ENCODE measurements at places on chromosomes 4 and X.
A peak's percentile ranks its signal among the peaks of the same experiment; 100 is the strongest.

DNA sequence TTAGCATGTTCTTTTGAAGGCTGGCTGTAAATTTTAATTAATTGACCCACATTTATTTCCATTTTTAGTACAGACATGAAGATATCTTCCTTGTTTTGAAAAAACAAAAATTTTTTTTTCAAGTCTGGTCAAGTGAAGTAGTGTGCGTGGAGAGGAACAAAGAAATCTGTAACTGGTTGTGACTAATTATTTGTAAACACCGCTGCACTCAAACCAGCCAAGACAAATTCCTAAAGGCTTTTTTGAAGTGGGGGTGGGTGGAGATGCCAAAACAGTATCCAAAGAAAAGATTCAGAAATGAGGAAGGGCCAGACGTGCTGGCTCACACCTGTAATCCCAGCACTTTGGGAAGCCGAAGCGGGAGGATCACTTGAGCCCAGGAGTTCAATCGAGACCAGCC lies 88.3 kb downstream of the SHROOM2 start:
- DNase-seq, result no peak

DNA sequence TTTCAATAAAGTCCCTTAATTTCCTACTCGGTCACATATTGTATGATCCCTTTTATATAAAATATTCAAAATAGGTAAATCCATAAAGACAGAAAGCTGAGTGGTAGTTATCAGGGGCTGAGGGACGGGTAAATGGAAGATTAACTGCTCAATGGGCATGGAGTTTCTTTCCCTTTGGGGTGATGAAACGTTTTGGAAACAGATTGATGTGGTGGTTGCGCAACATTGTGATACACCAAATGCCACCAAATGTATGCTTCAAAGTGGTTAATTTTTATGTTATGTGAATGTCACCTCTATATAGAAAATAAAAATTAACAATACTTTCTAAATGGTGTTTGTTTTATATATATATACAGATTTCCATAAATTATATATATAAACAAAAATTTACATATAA lies 15.0 kb upstream of the MAOB start:
- no peak for DNase-seq

- DNase-seq, result no peak
These were observed 66.0 kb downstream of the RHOH start for GRCh38 chr4:40262861-40263260.

- DNase-seq, result no peak
These were observed 35.2 kb downstream of the EGF start for GRCh38 chr4:109947918-109948317.

GRCh38 chr4:1061056-1061700 lies 49.8 kb downstream of the FGFRL1 start:
- DNase-seq, result no peak

GRCh38 chr4:121360495-121360894 lies 20.3 kb downstream of the QRFPR start:
- DNase-seq, result no peak

GRCh38 chr4:145341381-145341780 lies 140.3 kb upstream of the SMAD1 start:
- no peak for DNase-seq

- no peak for DNase-seq
These were observed 37.4 kb downstream of the LARP7 start for GRCh38 chr4:112674376-112674775.

GRCh38 chr4:8508740-8509139 lies 68.2 kb downstream of the TRMT44 start:
- DNase-seq, result no peak

DNA sequence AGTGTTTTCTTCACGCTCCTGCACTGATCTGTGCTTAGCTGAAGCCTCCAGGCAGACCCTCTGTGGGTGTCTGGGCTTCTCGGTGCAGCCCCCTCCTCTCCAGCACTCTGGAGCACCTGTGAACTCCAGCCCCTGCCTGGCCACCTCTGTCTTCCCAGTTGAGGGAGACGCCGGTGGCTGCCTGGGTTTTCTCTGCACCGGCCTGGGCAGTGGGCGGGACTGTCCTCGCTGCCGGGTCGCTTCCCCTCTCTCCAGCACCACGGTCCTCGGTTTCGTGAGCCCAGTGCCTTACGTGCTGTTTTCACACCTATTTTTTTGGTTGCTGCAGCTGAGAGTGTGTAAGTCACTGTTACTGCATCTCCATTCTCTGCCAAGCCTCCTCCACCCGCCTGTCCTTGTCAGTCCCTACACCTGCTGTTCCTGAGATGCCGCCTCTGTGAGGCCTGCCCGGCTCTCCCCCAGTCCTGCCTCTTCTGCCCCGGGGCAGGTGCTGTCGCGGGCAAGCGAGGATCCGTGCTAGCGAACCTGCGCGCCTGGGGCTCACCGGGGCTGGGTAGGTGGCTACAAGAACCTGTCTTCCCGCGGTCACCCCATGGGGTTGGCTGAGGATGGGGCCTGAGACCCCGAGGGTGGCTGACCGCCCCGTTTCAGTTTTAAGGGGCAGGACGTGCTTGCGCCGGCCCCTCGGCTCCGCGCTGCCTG lies 2.4 kb upstream of the FGFRL1 start:
- DNase-seq, result no peak

DNA sequence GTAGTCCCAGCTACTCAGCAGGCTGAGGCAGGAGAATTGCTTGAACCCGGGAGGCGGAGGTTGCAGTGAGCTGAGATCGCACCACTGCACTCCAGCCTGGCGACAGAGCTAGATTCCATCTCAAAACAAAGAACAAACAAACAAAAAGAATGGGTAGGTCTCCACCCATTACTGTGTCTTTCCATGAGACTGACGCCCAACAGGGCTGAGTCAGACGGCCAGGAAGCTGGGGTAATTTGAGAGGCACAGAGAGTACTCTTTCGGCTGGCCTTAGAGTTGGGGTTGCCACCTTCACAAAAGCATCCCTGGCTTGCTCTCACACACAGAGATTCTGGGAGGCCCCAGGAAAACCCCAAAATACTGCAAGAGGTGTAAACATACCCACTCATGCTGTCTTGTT lies 72.0 kb upstream of the DHRSX start:
- DNase-seq, result no peak

DNA sequence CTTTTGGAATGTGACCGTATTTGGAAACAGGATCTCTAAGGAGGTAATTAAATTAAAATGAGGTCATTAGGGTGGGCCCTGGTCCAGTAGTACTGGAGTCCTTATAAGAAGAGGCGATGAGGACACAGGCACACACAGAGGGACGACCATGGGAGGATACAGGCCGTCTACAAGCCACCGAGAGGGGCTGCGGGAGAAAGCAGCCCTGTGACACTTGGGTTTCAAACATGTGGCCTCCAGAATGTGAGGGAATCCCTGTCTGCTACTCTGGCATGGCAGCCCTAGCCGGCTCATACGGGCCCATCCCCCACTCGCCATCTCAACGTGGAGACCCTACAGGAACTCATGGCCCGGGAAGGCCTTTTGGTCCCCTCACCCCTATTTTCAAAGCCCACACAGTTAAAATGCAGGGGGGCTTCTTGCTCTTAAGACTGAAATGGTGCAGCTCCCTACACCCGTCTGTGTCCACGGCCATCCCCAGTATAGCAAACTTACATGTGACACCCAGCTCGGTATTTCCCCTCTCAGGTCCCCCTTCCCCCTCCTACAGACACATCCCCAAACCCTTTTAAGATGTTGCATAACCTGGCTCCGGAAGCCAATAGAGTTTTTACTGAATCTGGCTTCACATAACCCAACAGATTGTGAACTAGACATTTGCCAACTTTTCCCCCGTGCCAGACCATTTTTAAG lies 124.1 kb upstream of the TBL1X start:
- no peak for DNase-seq

GRCh38 chr4:107183155-107183774 lies 147.2 kb upstream of the DKK2 start:
- DNase-seq, result peak; percentile 27

DNA sequence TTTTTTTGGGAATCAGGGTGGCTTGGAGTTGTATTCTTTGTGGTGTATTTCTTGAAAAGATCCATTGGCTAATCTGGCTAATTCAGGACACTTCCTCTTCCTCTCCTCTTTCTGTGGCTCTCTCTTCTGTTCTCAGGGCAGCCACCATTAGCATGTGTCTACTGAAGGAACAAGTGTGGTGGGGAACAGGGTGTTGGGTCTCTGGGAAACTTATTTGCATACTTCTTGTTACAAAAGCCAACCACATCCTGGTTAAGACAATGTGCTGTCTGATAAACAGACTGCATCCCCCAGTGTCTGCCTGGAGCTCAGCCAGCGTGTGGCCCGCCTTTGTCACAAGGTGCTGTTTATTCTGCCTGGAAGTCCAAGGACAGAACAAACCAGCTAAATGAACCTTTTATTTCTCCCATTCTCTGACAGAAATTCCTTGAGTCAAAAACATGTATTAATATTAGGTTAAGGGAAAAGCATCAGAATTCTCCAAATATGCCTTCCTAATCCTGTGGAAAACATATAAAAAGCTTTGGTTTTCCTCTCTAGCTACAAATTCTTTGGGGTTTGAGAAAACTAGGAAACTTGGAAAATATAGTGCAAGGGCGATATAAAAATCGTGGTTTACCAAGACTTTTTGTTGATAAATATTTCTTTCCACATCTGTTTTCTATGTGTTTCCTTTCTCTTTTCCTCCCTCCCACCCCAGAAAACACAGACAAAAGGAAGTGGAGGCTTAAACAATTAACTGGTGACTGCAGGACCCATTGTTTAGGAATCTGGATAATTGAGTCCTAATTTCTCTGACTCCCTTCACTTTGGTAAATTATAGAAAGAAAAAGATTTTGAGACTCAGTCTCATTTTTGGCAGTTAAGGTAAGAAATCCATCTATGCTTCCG lies 203.6 kb downstream of the SPRY1 start:
- peak; percentile 45 for DNase-seq

GRCh38 chr4:67909905-67910584 lies 26.2 kb upstream of the TMPRSS11D start:
- DNase-seq, result no peak

- DNase-seq, result no peak
These were observed 504.2 kb upstream of the IGFBP7 start for GRCh38 chr4:57614257-57614932.

GRCh38 chrX:138923805-138924204 lies 212.3 kb upstream of the FGF13 start:
- no peak for DNase-seq

- DNase-seq, result no peak
These were observed 22.8 kb upstream of the HADH start for GRCh38 chr4:107966903-107967302.

DNA sequence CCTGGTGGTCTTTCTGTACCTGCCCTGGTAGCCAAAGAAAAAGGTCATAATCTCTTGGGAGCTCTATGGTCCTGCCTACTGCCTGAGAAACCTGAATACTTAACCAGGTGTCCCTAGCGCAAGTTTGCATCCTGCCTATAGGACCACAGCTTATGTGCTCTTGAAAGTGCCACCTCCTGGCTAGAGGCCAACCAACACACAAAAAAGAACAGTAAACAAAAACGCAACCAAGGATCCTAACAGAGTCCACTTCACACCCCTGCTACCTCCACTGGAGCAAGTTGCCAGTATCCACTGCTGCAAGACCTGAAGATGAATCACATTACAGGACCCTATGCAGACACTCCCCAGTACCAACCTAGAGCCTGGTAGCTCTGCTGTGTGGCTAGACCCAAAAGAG lies 103.2 kb upstream of the PABPC5 start:
- DNase-seq, result no peak

GRCh38 chrX:41952102-41952501 lies 28.7 kb upstream of the CASK start:
- DNase-seq, result peak; percentile 4

DNA sequence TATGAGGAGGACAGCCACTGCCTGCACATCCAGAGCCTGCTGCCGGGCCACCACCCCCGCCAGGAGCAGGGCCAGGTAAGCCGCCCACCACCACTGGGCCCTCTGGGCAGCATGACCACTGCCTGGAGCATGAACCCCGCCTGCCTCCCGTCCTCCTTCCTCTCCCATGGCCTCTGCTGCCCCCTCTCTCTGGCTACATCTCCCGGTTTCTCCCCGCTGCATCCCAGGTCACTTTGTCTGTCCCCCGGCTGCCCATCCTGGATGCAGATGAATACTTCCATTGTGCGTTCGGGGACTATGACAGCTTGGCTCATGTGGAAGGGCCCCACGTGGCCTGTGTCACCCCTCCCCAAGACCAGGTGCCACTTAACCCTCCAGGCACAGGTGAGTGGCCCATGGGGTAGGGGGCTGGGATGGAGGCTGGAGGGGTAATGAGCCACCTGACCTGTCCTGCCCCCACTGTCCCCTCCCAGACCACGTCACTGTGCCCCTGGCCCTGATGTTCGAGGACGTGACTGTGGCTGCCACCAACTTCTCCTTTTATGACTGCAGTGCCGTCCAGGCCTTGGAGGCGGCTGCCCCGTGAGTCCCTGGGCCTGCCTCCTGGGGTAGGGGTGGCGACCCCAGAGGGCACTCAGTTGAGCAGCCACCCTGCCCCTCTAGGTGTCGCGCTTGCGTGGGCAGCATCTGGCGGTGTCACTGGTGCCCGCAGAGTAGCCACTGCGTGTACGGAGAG lies 6.0 kb downstream of the PLXNB3 start:
- no peak for DNase-seq

- DNase-seq, result no peak
These were observed 6.9 kb downstream of the CTBP1 start for GRCh38 chr4:1241936-1242505.

GRCh38 chr4:41656572-41657520 lies 91.7 kb downstream of the PHOX2B start:
- no peak for DNase-seq

- peak; percentile 78 for DNase-seq
These were observed 81.8 kb downstream of the FRYL start for GRCh38 chr4:48698029-48698971.

DNA sequence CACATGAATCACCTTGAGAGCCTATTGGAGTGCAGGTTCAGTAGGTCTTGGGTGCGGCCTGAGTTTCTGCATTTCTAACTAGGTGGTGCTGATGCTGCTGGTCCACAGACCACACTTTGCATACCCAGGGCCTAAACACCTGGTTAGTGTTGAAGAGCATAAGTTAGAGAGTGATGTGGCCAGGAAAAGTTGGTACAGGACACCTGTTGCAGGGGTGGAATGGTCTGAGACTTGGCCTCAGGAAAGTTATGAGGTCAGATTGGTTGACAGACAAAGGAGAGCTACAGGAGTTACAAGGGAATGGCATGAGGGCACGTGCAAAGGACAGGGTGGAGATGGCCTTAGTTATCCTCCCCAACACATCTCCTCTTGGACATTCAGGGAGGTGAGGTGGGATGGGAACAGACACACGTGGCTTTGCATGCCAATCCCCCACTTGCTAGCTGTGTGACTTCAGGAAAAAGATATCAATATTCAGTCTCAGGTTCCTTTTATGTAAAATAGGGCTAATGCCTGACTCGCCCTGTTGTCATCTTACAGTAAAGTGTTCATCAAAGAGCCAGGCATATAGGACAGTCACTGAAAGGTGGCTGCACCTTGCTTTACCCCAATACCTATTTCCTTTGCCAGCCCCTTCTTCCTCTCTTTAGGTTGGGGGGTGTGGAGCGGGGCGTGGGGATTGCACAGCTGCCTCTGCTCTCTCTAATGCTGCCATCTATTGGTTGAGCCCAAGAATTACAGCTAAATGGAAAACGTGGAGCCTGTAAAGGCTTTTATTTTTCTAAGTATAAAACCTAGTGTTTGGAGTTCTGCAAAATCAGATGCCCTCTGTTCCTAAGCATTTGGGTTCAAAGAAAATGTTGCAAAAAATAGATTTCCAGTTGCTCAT lies 47.5 kb downstream of the ATG4A start:
- no peak for DNase-seq

- no peak for DNase-seq
These were observed 732.1 kb downstream of the STIM2 start for GRCh38 chr4:27592738-27593137.
